COR-L47 (cell line): ENCODE measurements at places on chromosomes 3 and 15.

GRCh38 chr15:38085114-38085513 lies 150.7 kb downstream of the TMCO5A start:
- DNase-seq: no peak

GRCh38 chr3:57570878-57571277 lies 14.8 kb downstream of the PDE12 start:
- DNase-seq: no peak

DNA sequence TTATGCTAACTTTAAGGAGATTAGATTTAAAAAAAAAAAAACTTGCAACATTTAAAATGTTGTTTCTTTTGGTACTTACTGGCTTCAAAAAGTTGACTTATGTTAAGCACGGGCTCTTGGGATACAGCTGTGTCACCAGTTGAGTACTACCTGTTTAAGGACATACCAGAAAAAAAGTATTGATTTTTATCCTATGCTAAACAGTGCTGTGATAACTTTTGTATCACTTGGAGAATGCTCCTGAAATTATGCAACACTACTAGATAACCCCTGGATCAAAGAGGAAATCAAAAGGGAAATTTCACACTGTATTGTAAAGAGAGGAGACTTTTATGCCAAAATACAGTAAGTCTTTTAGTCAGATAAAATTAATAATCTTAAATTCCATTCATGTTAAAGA lies 77.7 kb downstream of the SLMAP start:
- no peak for DNase-seq

DNA sequence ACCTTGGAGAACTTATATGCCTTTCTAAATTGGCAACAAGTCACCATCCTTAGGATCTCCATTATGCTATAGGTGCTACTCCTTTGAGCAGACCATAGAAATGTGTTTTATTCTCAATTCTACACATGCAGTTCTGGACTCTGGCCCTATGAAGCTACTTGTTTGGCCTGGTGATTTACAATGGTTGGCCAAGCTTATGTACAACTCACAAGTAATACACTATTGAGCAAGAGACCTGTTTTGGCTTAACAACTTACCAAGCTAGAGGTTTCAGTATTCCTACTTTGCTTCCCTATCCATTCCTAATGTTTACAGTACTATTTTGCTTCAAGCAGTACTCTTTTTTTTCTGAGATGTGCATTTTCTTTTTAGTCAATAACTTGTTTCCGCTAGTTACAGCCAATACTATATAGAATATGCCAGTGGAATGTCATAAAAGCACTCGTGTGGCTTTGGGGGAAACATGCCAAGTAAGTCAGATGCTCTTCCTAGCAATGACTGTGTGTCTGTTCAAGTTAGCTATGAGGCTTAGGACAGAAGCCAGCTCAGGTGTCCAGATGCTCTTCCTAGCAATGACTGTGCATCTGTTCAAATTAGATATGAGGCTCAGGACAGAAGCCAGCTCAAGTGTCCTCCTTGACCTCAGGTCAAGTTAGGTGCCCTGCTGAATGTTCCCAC lies 174.9 kb upstream of the SEMA6D start:
- no peak for DNase-seq

DNA sequence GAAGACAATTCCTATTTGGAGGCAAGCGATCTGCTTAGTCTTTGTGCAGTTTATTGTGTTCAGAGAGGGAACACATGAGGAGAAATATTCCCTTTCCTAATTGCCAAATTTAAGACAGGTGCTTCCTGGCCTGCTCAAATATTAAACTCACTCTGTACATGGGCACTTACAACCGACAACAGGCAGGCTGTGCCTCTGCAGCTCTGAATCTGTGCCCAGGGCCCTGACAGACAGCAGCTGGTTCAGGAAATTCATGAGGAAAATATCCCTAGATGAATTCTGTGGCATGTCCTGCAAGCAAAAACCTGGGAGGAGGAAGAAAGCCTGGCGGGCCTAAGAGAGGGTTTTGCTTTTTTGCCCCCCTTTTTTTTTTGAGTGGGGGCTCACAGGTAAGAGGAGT lies 169.3 kb upstream of the TRIM42 start:
- no peak for DNase-seq

GRCh38 chr3:66938338-66938963 lies 59.7 kb upstream of the KBTBD8 start:
- DNase-seq: peak; percentile 21

DNA sequence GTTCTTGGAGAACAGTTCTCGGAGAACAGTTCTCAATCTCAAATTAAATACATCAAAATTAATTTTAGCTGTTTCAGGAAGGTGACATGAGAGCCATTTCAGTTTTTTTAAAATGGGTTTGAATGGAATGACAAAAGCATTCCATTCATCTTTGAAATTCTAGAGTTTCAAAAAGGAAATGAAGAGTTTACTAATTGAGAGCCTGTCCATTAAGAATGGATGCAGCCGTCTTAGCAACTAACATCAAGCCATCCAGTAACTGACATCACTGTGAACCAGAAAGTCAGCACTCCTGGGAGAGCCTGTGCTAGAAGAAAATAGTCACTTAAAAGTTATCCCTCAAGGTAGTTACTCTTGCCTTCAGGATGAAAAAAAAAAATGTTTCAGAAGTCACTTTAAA lies 47.0 kb upstream of the FSTL1 start:
- no peak for DNase-seq

GRCh38 chr15:75452865-75453702 lies 1.6 kb upstream of the SIN3A start:
- peak; percentile 43 for DNase-seq

GRCh38 chr15:23687143-23687470 lies at the start of gene NDN:
NDN (minus strand) TSS chr15:23687305; CDS start chr15:23687217, 88 bp downstream.
- DNase-seq: no peak

DNA sequence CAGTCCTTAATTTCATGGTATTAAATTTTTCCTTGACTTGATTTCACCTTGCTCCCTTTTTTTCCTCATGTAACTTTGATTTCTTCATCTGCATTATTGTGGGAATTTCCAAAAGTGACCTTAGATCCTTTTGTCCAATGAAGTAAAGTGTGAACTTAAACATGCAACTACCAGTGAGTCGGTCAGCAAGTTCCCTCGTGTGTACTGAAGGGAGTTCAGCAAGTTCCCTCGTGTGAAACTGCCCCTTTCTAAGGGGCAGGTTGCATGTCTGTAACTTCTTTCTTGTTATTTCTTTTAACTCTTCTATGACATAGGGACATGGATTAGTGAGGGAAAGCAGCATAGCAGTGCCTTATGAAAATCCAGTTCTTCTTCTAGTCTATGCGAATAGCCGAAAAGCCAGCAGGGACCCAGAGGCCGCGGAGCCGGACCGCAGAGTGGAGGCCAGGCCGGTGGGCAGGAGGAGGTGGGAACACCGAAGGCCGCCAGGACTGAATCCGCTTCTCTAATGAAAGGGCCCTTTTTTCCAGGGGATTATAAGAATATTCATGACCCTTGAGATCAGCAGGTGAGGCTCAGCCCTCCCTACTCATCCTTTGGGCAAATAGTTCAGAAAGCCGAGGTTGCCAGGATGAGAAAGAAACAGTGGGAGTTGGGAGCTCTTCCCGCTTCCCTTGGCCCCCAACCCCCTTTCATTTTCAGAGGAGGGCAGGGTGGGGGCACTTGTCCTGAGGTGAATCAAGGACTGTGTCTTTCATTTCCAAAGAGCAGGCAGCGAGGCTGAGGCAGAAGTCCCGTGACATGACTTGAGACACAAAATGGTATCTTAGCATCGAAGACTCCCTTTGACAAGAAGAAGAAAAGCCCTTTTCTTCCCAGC lies 117.5 kb downstream of the OPA1 start:
- no peak for DNase-seq

GRCh38 chr15:60994963-60995475 lies 234.1 kb downstream of the RORA start:
- peak; percentile 35 for DNase-seq

GRCh38 chr3:175608356-175608755 lies 749.2 kb downstream of the NAALADL2 start:
- peak; percentile 73 for DNase-seq
